Stimulated activated CD8-positive, alpha-beta memory T cell treated with anti-CD3 and anti-CD28 coated beads, Interleukin-7, amount 100 ng/mL, for 24 hours (primary cell): ENCODE measurements at places on chromosomes 4 and X.

GRCh38 chr4:105068516-105068915 lies 78.2 kb upstream of the TET2 start:
- no peak for DNase-seq

- DNase-seq: no peak
Measured at GRCh38 chr4:153345012-153345981, 809 bp downstream of the MND1 start.

DNA sequence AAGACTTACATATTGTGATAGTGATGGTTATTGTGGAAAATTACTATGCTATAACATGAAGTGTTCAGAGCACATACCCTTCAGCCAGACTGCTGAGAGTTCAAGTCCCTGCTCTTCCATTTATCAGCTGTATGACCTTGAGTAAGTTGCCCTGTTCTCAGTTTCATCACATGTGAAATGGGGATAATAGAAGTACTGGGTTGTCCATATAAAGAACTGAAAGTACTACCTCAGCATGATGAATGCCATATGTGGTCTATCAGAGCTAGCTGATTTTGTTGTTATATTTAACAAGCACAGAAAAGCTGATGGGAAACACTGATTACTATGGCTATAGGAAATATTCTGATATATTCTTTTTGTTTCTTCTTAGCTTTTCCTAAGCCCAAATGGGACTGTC lies 115.6 kb downstream of the REPS2 start:
- no peak for DNase-seq

DNA sequence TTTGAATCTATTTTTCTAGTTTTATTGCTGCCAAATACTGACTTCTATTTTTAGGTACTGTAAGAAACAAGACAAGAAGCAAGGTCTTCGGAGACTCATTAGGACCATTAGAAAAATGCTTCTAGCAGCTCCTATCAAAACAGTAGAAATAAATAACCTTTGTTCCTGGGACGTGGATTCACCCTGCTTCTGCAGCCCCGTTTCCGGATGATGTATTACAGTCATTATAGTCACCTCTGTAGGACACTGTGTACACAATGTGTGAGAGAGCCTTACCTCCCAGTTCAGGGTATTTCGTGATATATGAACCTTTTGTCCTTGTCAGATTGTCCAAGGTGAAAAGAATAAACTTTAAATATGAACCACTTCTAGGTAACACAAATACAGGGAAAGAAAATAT lies 484.0 kb upstream of the TECRL start:
- DNase-seq: no peak

DNA sequence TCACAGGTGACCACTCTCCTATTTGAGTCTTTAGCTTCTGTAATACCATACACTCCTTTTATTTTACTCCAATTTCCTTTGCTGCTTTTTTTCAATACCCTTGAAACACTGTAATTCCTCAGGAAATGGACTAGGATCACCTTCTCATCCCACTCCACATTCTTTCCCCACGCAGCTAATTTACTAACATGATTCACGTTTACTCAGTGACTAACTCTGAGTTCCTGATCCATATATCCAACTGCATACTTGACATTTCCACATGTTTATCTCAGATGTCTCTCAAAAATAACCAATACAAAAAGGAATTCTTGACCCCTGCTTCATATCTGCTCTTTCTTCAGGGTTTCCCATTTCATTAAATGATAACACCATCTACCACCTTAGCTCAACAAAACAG lies 19.9 kb downstream of the RPS6KA6 start:
- no peak for DNase-seq

DNA sequence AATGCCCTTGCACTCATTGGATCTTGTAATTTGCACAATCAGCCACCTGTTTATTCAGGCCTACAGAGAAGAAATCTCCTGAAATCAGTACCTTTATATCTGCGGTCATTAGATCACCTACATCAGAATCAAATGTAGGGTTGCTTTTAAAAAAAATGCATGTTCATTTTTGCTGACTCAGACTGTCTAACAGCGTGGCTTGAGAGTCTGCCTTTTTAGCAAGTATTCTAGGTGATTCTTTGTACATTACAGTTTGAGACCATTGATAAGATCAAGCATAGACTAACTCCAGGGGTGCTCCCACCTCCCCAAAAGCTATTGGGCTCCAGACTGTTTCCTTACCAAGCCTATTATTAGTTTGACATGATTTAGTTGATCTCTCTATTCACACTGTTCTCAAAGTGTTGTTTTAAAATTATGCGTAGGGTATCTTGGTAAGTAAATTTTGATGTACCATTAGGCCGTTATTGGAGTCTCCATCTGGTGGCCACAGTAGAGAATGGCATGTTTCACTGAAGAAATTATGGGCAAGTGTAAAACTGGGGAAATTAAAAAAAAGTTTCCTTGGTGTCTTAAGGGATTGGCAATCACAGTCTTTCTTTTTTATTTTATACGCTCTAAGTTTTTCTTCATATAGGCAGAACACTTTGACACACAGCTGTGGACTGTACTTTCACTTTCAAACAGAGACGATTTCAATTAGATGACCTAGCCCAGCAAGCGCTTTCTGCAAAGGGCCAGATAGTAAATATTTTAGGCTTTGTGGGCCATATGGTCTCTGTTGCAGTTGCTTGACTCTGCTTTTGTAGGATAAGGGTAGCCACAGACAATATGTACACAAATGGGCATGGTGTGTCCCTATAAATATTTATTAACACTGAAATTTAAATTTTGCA lies 33.7 kb upstream of the MSL3 start:
- no peak for DNase-seq

- DNase-seq: no peak
Measured at GRCh38 chrX:118496763-118497079, 1.1 kb downstream of the DOCK11 start.
